ENCODE measurements at places on chromosomes 1 and 21.

- no peak for DNase-seq
These were observed 176.5 kb downstream of the PBX1 start for GRCh38 chr1:164735315-164736052.

- no peak for DNase-seq
These were observed 138.7 kb downstream of the ETS2 start for GRCh38 chr21:38944402-38944801.

DNA sequence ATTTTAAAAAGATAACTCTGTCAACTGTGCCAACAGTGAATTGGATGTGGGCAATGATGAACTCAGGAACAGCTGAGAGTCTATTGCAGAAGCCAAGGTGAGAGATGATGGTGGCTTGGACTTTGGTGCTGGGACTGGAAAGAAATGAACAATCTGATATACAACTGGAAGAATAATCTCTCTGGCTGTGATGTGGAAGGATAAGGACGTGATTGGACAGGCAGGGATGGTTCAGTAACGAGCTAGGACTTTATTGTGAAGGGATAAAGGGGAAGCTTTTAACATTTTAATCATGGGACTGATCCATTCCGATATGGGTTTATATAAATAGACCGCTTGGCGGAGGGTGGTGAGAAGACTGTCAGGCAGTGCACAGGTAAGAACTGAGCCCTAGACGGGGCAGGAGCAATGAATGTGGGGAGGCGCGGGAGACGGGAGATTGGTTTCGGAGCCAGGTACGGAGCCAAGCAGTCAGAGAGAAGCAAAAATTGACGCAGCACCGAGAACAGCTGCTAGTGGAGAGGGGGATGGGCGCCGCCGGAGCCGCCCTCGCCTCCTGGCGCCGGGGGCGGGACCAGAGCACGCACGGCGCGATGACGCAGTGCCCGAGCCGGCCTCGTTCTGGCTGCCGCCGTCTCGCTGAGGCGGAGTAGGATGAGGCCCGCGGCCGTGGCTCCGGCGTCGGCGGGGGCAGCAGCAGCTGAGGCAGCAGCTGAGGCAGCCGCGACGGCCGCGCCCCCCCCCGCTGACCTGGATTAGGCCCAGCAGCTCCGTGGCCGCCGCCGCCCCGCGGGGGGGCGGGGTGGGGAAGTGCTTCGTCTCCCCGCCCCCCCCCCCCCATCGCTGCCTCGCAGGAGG, at the start of gene RNF11:
RNF11 (plus strand) TSS at position 601 of the 858 bp plus-strand sequence. CDS start 484 bp downstream, outside the sequence.
- peak; percentile 98 for DNase-seq

- no peak for DNase-seq
These were observed 22.7 kb downstream of the KCTD3 start for GRCh38 chr1:215589650-215590435.

GRCh38 chr1:243455760-243456651, 200.2 kb downstream of the SDCCAG8 start:
- no peak for DNase-seq

GRCh38 chr1:182359645-182360044, 31.9 kb downstream of the GLUL start:
- DNase-seq: no peak

- peak; percentile 96 for DNase-seq
These were observed at the start of gene ALG14 for GRCh38 chr1:95072532-95073419. Gene ALG14 (minus strand): TSS chr1:95072951. CDS start chr1:95072898, 53 bp downstream.

DNA sequence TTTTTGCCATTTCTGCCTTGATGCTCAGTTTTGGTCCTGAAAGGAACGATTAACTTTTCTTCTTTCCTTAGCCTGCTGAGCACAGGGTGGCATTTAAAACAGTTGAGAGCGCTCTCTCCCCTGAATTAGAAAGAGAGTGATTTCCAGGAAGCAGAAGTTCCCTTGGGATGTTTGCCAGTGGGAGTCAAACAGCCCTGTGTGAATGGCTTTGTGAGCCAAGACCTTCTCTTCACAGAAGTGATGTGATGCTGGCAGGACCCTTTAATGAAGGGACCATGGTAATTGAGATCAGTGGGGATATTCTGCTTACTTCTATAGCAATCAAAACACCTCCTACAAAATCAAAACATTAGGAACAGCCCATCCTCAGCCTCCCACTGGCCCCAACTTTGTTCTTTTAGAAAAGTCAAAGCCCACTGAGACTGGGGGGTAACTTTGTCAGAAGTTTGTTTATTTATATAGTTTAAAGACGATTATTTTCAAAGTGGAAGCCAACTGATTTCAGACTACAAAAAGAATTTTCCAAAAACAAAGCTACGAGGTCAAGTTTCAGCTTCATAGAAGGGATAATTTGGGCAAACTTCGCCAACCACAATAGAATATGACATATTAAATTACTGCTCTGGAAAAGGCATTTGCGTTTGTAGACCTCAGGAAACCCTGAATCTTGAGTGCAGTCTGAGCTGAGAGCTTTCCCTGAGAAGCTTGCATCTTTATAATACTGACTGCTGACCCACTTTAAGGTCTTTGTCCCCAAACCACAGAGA, 122.7 kb downstream of the GABPA start:
- no peak for DNase-seq

DNA sequence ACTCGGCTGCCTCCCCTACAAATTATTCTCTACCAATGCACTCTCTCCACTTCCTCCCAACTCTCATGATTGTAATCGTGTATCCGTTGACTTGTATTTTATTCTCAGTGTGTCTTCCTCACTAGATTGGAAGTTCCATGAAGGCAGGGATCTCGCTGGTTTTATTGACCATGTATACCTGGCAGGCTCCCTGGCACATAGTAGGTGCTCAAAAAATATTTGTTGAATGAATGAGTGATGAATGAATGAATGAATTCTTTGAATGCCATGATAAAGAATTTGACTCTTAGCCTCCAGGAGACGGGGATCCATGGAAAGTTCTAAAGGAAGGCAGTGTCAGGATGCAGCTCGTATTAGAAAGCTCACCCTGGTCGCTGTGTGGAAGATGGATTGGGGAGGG, 28.8 kb upstream of the WASF2 start:
- no peak for DNase-seq

DNA sequence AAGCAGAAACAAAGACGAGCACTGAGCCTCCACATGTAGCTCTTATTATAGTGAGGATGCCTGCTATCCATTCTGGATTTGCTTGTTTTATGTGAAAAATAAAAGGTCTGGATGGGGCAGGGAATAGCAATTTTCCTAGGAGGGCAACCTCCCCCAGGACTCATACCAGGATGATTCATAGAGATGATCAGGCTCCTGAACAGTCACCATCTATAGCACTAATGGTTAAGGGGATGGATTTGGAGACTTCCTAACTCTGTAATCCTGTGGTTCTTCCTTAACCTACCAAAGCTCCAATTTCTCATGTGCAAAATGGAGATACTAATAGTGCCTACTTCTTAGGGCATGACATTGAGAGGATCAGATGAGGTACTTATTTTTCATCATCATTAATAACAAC, 34.5 kb upstream of the CD58 start:
- DNase-seq: no peak

GRCh38 chr1:162635418-162635817, 3.2 kb downstream of the DDR2 start:
- no peak for DNase-seq

DNA sequence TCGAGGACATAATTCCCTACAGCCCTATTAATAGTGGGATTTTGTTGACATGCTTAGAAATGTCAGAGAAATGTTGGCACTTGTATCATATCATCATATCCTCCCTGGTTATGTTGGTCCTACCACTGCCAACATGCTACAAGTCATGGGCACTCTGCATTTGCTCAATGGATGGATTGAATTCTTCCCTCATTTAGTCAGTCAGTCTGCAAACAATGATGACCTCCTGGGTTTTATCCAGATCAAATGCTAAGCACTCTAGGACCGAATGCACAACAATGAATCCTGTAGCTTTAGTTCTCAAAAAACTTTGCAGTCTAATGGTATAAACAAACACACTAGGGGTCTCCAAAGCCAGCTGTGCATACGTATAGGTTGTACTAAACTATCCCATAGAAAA, 357.2 kb upstream of the DPYD start:
- no peak for DNase-seq

GRCh38 chr1:73789965-73790364, 408.0 kb downstream of the LRRIQ3 start:
- DNase-seq: no peak

DNA sequence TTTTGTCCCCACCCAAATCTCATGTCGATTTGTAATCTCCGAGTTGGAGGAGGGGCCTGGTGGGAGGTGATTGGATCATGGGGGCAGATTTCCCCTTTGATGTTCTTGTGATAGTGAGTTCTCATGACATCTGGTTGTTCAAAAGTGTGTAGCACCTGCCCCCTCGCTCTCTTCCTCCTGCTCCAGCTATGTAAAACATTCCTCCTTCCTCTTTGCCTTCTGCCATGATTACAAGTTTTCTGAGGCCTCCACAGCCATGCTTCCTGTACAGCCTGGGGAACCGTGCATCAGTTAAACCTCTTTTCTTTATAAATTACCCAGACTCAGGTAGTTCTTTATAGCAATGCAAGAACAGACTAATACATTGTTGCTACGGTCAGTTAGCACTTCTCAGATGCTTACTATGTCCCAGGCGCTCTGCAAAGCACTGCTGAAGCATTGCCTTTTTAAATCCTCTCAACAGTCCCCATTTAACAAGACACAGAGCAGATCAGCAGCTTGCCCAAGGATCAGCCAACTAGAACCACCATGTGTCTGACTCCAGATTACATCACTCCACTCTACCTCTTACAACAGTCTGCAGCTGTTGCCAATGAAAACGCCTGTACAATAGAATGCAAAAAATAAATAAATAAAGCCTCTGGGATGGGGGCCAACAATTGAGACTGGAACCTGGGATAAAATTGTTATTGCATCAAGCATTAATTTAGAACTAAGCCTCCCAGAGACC, 52.4 kb upstream of the USP1 start:
- DNase-seq: peak; percentile 92

All from AG20443 (cell line).